HFFc6 (cell line): ENCODE measurements at places on chromosomes 6 and 20. TPM values are rescaled to one million over a fixed set of nuclear protein-coding genes. Genes with fewer than 3 reads are reported as not detected.

GRCh38 chr6:19715167-19715551 is 122.0 kb upstream of the ID4 start:
- H3K27ac ChIP-seq, result no peak overlapping the region
- no peak for DNase-seq
- H3K4me3 ChIP-seq, result no peak overlapping the region
- no peaks in the 10 kb centered on the region; the same call in 1 of the 2 replicates for H3K27me3 ChIP-seq

DNA sequence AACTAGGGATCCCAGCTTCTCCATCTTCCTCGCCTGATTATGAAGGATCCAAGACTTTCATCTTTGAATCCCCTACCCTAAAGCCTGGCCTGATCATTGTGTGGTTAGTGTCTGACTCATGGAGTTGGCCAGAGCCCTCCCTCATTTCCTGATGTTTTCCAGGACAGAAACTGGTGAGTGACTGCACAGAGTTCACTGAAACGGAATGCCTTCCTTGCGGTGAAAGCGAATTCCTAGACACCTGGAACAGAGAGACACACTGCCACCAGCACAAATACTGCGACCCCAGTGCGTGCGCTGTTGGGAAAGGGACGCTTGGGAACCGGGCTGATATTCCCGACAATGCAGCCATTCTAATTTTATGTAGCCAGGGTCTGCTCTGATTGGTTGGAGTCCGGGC is 4.0 kb downstream of the CD40 start:
- H3K36me3 ChIP-seq, result no peaks in the 10 kb centered on the region
- no peak overlapping the region for H3K27ac ChIP-seq
- DNase-seq, result peak; percentile 19
- peak overlapping the region; percentile 18; the same call in 1 of the 2 replicates for H3K4me3 ChIP-seq
- H3K27me3 ChIP-seq, result peaks cover 14% of the 10 kb centered on the region
- H3K4me1 ChIP-seq, result peaks cover 10% of the 10 kb centered on the region

DNA sequence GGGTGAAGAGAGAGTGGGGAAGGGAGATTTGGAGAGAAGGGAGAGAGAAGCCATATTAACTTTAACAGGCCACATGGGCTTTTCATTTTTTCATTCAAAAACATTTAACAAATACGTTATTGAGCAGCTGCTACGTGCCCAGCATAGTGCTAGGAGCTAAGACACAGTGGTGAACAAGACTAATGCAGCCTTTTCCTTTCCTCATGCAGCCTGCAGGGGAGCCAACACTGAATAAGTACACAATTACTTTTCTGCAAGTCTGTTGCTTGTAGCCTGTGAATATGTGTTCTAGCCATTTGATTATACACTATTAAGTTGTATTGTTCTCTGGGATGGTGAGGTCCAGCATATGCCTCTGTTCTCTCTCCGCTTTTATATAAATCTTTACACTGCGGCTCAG is 1.9 kb upstream of the BLOC1S5 start:
- H3K4me3 ChIP-seq, result no peak overlapping the region
- no peak overlapping the region for H3K27ac ChIP-seq
- peaks cover 25% of the 10 kb centered on the region for H3K4me1 ChIP-seq
- DNase-seq, result no peak

GRCh38 chr20:22808628-22809027 is 224.3 kb upstream of the FOXA2 start:
- no peak overlapping the region for H3K27ac ChIP-seq
- H3K4me3 ChIP-seq, result no peak overlapping the region
- H3K27me3 ChIP-seq, result no peaks in the 10 kb centered on the region; the same call in none of the 2 replicates
- DNase-seq, result no peak
- H3K4me1 ChIP-seq, result no peaks in the 10 kb centered on the region
- H3K36me3 ChIP-seq, result no peaks in the 10 kb centered on the region

DNA sequence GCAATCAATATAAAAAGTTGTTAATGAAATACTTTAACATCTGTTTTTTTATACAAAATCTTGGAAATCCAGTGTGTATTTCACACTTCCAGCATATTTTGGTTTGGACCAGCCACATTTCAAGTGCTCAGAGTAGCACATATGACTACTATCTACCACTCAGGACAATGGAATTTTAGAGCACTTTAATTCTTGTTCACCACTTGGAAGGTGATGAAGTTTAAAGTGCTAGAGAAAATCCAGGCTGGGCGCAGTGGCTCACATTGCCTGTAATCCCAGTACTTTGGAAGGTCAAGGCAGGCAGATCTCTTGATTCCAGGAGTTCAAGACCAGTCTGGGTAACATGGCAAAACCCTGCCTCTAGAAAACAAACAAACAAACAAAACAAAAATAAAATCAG is 6.1 kb upstream of the SLC35B3 start:
- H3K4me1 ChIP-seq, result no peaks in the 10 kb centered on the region
- H3K27me3 ChIP-seq, result peaks cover 1% of the 10 kb centered on the region
- DNase-seq, result no peak
- no peaks in the 10 kb centered on the region for H3K36me3 ChIP-seq

DNA sequence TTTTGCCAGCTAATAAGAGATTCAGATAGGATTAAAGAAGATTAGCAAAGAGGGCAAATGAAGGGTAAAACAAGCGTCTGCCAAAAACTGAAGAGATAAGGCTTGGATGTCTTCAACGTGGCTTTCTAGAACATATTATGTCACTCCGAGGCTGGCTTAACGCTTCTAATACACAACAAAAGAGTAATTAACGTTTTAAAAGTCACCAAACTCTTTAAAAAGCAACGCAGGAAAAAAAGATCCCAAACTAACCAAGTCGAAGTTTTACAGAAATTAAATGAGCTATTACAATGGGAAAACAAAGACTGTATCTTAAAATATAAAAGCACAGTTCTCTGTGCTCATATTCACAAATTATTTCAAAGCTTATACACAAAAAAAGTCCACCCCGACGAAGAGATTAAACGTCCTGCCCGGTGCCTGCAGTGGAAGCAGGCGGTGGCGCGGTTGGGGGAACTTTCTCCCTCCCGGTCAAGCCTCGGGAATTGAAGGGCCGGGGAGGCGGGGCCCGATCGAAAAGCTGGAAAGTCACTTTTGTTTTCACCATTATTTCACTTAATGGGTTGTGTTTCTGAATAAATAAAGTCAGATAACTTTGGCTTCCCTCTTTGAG is 1.2 kb downstream of the MAK start:
- H3K4me3 ChIP-seq, result peak overlapping the region; percentile 77
- peaks cover 24% of the 10 kb centered on the region for H3K27me3 ChIP-seq
- no peaks in the 10 kb centered on the region for H3K36me3 ChIP-seq
- H3K27ac ChIP-seq, result no peak overlapping the region
- no peak for DNase-seq

DNA sequence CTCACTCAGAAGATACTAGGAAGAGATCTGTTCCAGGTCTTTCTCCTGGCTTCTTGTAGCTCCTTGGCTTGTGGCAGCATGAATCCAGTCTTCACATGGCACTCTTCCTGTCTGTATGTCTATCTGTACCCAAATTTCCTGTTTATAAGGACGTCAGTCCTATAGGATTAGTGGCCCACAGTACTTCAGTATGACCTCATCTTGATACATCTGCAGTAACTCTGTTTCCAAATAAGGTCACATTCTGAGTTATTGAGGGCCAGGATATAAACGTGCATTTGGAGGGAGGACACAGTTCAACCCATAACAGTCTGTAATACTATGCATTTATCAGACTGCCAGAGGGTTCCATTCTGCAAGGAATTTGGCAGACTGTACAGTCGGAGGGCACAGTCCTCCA is 57.6 kb upstream of the DYNLRB1 start:
- no peak overlapping the region for H3K4me3 ChIP-seq
- H3K36me3 ChIP-seq, result peaks cover 54% of the 10 kb centered on the region
- H3K4me1 ChIP-seq, result peaks cover 36% of the 10 kb centered on the region
- DNase-seq, result no peak
- peak overlapping the region; percentile 83 for H3K27ac ChIP-seq

DNA sequence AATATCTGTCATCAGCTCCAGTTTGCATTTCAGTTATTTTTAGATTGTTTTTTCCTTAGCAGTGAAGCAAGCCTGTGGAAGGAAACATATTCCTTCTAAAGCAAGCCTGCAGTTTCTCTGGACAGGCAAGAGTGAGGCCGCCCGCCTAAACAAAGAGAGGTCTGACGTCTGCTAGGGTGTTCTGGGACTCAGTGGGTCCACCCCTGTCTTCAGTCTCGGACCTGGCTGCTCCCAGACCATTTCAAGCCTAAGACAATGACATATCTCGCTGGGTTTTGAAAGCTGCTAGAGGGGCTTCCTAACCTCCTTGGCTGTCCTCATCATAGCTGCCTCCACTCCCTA is 36.8 kb upstream of the RNF24 start:
- H3K36me3 ChIP-seq, result no peaks in the 10 kb centered on the region
- no peak overlapping the region for H3K27ac ChIP-seq
- peaks cover 8% of the 10 kb centered on the region for H3K4me1 ChIP-seq
- DNase-seq, result no peak
- no peaks in the 10 kb centered on the region; the same call in none of the 2 replicates for H3K27me3 ChIP-seq

DNA sequence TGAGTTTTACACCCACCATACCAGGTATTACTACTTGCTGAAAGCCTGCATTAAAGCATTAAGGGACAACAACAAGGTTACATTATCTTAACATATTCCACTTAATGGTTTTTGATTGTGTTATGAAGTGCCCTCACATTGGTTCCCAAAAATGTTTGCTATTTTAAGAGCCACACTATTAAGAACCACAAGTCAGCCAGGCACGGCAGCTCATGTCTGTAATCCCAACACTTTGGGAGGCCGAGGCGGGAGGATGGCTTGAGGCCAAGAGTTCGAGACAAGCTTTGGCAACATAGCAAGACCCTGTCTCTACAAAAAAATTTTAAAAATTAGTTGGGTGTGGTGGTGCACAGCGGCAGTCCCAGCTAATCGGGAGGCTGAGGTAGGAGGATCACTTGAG is 28.2 kb downstream of the ATXN1 start:
- H3K4me3 ChIP-seq, result no peak overlapping the region
- peaks cover 65% of the 10 kb centered on the region for H3K4me1 ChIP-seq
- no peak overlapping the region for H3K27ac ChIP-seq
- H3K36me3 ChIP-seq, result 0 out of 2 replicates have a peak, but pooled peaks cover 6% of the 10 kb centered on the region

The OSTM1 gene
- 47.1 to 55.2 TPM (median 50.9 TPM) in 3 replicates for total RNA-seq

The TMEM74B gene
- total RNA-seq, result not detected in 3 replicates

The DEFB113 gene
- not detected in 3 replicates for total RNA-seq

The PDYN gene
- total RNA-seq, result not detected in 2 replicates

The TTLL9 gene
- total RNA-seq, result not detected in 3 replicates

The TEAD3 gene
- 32.8 to 37.2 TPM (median 34.2 TPM) in 3 replicates for total RNA-seq
